ENCODE measurements at places on chromosomes 2 and 18. TPM values are rescaled to one million over a fixed set of nuclear protein-coding genes. Genes with fewer than 3 reads are reported as not detected.

Gene SPATA3
- total RNA-seq, result not detected

Gene ARHGEF33
- 0.15 TPM for total RNA-seq

Gene CCDC85A
- 2.8 TPM for total RNA-seq

Gene BOLL
- total RNA-seq, result not detected

Gene MYO5B
- 0.53 TPM for total RNA-seq

Gene RELCH
- 25.6 TPM for total RNA-seq

Gene ZSWIM2
- not detected for total RNA-seq

Gene NPPC
- total RNA-seq, result not detected

Gene ST6GAL2
- 0.47 TPM for total RNA-seq
